Activated CD8-positive, alpha-beta memory T cell treated with anti-CD3 and anti-CD28 coated beads for 1 hour (primary cell): ENCODE measurements at places on chromosomes 12 and 14.
A peak's percentile ranks its signal among the peaks of the same experiment; 100 is the strongest.

- DNase-seq: no peak
Observed at GRCh38 chr12:89355243-89356068, 3.2 kb upstream of the DUSP6 start.

DNA sequence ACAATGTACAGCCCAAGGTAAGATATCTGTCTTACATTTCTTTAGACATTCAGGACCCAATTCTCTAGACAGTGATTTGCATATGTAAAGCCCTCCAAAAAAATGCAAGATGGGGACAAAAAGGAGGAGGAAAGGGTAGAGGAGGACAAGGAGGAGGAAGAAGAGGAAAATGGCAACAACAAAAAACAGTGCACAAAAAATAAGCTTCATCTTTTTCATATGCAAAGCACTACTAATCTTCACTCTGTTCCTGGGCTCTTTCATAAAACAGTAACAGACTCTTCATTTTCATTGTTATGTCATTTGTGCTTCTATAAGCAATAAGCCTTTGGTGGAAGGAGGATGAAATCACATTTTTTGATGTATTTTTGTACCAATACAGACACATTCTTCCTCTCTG, 61.4 kb downstream of the KCNH5 start:
- DNase-seq: no peak

GRCh38 chr12:99176871-99177270, 470.7 kb upstream of the GARIN6 start:
- DNase-seq: no peak

- DNase-seq: no peak
Observed at GRCh38 chr14:44830371-44830770, 131.4 kb downstream of the KLHL28 start.

GRCh38 chr12:75602106-75602505, 90.7 kb upstream of the KRR1 start:
- DNase-seq: no peak

DNA sequence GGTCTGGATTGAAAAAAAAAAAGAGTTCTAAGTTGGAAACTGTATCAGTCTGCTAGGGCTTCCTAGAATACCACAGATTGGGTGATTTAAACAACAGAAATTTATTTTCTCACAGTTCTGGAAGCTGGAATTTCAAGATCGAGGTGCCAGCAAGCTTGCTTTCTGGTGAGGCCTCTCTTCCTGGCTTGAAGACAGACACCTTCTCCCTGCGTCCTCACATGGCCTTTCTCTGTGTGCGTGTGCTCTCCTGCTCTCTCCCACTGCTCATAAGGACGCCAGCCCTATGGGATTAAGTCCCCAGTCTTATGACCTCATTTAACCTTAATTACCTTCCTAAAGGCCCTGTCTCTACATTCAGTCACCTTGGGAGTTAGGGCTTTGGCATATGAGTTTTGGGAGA, 215.5 kb downstream of the PIK3C2G start:
- no peak for DNase-seq

GRCh38 chr14:99758121-99758821, 34.9 kb upstream of the EML1 start:
- DNase-seq: no peak

GRCh38 chr14:95173518-95173917, 16.2 kb upstream of the DICER1 start:
- DNase-seq: no peak

DNA sequence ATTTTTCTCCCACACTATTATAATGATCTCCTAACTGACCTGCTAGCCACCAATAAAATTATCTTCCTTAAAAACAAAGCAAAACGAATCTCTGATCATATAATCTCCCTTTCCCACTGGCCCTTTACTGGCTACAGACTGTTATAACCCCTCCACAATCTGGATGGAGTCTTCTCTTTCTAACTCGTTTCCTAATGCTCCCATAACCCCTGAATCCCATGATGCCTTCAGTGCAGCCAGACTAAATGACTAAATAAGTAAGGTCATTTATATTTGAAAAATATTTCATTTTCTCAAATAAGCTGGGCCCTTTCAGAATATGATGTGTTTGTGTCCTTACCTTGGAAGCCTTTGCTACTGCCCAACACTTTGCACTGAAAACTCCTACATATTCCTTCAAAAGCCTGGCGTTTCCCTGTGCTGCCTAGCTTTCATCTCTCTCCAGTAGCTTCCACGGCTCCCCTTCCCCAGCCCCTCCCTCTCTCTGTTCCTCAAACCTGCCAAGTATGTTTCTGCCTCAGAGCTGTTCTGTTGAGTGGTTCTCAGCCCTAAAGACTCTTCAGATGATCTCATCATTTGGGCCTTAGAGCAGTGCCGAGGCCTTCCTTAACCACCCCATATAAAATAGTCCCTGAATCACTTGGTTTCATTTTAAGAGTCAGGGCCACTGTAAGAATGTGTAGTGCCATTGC, 91.7 kb downstream of the MYRFL start:
- no peak for DNase-seq

DNA sequence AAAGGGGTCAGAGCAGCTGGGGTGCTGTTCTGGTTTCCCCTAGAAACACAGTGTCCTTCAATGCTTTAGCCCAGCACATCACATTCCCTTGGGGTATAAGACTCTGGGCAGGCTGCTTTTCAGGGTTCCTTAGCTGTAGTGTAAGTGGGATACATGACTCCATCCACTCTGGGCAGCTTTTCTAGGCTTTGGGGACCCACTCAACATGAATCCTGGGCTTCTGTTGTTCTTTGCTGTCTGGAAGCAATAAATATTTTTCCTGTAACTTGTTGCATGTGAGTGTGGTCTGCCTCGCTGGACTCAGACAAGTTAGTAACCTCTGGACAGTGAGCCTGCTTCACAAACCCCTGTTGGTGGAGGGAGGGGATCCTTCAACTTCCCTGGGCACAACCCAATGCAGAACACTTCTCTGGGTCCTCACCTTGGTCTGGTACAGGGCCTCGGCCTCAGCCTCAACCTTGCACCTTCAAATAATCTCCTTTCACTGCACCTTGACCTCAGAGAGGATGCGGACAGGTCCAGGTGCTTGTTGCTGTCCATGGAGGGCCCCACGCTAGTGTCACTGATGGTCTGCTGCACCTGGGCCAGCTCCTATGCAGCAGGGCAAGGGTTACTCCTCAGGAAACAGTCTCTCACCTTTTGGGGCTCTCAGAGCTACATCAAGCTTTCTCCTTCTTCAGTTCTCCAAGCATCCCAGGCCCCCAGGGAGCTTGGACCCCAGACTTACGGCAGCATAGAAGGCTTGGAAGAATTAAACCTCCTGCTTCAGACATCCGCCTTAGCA, 13.5 kb upstream of the KRT73 start:
- no peak for DNase-seq

- no peak for DNase-seq
Observed at GRCh38 chr12:76311796-76312195, 36.4 kb downstream of the BBS10 start.

GRCh38 chr12:48165089-48165981, 8.0 kb upstream of the ASB8 start:
- DNase-seq: no peak

DNA sequence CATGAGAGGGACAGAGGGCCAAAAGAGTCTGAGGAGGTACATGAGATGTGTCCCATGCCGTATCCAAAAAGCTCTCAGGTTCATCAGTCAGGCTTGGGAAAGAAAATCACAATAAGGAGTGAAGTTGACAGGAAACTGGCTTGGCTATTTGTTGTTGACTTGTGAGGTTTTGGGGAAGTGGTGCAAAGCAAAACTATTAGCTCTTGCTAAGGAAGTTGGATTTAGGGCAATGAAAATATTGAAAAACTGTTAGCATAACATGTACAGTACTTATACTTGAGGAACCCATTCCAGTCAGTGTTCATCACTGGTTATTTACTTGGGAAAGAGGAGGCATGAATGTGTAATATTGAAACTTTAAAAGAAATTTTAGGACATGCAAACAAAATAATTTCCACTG, 145.9 kb downstream of the DUSP6 start:
- DNase-seq: no peak

- no peak for DNase-seq
Observed at GRCh38 chr14:59490756-59491155, 6.4 kb downstream of the JKAMP start.

- DNase-seq: peak; percentile 19
Observed at GRCh38 chr12:65740873-65741600, 83.2 kb upstream of the HMGA2 start.

DNA sequence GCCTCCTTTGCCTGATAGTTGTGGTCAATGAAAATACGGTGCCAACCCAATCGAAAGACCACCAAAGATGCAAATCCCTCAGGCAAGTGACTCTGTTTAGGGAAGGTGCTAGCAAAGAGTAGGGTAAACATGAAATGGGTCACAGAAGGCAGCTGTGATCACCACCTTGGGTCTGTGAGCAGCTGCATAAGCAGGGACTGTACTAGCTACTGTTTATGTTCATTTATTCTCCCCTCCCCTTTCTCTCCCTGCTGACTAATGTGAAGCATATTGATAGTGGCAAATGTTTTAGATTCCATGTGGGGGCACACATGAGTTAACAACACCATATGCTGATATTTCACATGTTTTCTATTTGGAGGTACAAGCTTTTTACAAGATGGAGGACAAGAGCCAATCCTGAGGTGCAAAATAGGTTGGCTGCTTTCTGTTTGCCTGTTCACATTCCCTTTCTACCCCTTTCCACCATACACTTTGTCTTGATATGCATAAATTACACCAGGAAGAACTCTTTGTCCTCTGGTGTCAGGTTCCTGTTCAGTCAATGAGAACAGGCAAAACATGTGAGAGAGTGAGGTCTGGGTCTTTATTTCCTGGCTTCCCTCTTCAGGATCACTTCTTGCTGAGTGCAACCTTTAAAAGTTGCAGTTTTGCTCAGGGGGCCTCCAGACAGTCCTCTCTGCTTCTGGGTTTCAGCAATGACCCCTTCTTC, 71.1 kb downstream of the AVPR1A start:
- DNase-seq: no peak

DNA sequence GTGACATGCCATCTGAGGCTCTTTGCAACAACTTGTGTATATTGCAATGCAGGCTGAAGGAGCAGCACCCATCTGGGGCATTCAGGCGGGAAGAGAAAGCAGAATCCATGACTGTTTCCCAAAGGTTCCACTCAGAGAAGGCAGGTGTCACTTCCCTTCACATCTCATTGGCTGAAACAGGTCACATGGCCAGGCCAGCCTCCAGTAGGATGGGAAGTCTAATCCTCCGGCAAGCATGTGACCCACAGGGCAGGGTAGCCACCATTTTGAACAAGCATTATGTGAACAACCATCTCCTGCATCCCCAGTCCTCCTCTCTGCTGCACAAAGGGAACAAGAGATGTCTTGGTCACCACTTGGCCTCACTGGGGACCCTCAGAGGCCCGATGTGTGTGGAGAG, 70.6 kb downstream of the RIN3 start:
- DNase-seq: no peak

DNA sequence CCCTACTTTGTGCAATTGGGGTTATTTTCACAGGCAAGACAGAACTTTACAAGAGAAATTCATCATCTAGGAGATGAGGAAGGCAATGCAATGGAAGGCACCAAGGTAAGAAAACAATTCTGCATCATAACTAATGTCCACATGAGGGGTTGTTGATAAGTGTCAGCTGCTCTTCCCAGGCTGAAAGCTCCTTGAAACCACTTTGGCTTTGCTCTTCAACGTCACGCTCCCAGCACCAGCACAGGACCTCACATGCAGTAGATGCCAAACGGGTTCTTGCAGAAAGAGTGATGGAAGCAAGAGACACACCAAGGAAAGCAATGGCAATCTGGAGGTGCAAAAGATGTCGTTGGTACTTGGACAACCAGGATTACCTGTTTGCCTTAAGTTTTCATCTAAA, 485.5 kb downstream of the BCL11B start:
- DNase-seq: no peak

- no peak for DNase-seq
Observed at GRCh38 chr12:16719713-16720416, 113.9 kb upstream of the LMO3 start.

- DNase-seq: no peak
Observed at GRCh38 chr12:111756681-111757080, 10.1 kb upstream of the ALDH2 start.

DNA sequence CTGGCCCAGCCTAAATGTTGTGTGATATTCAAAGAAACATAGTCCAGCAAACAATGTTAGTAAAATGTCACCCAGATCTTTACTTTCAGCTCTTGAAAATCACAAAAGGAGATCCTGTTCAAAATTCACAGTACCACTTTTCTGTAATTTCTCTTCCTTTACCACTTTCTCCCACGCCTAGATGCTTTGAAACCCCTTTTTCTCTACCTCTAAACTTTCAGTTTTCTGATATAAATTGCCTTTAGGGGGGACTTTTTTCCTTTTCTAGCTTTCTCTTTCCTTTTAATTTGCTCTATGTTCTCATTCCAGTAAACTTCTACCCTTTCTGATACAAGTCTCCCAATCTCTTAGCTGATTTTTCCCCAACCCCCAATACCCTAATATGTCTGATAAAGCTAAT, 101.8 kb downstream of the LMO3 start:
- no peak for DNase-seq

DNA sequence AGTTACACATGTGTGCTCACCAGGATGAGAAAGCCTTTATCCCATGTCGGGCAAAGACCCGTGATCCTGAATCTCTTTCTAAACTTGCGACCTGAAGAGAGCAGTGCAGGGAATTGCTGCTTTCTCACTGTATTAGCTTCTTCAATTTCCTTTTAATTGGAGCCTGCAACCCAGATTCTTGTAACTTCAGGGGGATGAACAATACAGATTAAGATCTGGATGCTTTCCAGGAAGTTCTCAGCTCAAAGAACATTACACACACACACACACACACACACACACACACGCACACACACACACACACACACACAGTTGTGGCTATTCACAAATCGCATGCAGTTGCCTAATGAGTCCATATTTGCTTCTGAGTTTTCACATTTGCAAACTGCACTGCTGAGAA, 268.3 kb downstream of the NPAS3 start:
- DNase-seq: no peak

- no peak for DNase-seq
Observed at GRCh38 chr12:66965621-66966020, 286.7 kb upstream of the GRIP1 start.
